NCI-H226 (cell line): ENCODE measurements at places on chromosomes 6 and 20.
A peak's percentile ranks its signal among the peaks of the same experiment; 100 is the strongest.

GRCh38 chr20:64083378-64083803 is 807 bp downstream of the LKAAEAR1 start:
- peak; percentile 72 for DNase-seq

DNA sequence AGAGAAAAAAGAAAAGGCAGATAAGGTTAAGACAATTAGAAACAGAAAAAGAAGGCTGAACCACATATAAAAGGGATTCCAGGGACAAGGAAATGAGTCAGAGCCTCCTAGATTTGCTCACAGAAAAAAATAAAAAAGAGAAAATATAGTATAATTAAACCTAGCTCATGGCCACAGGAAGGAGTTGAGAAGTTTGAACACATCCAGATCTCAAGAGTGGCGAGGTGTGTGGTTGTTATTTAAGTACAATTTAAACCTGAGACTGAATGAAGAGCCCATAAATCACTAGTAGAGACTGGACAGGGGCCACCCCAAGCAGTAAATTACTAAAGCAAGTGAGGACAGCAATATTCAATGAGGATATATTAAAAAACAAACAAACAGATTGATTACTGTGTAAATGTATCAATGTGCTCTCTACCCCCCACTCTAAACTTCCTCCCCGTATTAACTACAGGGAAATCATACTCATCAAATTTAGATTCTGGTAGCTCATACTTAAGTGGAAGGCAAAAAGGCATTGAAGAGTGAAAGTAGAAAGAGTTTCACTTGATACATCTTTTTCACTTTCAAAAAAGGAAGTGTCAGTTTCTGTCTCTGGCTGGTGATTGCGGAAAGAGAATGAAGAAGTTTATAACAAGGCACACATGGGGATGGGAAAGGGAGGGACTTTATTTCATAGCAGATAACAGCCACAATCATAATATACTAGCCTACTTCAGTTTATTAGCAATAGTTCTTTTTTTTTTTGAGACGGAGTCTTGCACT is 49.3 kb upstream of the SCAF8 start:
- peak; percentile 22 for DNase-seq

DNA sequence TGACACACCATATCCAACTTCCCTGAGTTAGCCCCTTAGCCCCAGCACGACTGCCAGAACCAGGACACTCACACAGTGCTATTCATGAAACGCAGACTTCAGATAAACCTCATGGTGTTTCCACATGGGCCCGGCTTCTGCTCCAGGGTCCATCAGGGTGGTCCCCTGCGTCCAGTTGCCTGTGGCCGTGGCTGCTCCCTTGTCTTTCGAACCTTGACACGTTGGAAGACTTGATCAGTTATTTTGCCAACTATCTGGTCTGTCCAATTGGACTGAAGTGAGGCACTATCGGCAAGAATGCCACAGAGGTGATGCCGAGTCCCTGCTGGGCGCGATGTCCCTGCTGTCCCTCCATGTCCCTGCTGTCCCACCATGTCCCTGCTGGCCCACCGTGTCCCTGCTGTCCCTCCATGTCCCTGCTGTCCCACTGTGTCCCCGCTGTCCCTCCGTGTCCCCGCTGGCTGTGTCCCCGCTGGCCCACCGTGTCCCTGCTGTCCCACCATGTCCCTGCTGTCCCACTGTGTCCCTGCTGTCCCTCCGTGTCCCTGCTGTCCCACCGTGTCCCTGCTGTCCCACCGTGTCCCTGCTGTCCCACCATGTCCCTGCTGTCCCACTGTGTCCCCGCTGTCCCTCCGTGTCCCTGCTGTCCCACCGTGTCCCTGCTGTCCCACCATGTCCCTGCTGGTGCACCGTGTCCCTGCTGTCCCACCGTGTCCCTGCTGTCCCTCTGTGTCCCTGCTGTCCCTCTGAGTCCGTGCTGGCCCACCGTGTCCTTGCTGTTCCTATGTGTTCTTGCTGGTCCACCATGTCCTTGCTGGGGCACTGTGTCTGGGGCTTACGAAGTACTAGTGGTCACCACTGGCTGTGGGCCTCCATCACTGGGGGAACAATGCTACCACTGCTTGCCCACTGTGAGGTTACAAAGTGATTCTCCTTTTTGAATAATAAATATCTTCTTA is 251.4 kb downstream of the DLL1 start:
- DNase-seq, result no peak

GRCh38 chr6:797479-798077 is 104.6 kb upstream of the EXOC2 start:
- DNase-seq, result no peak

DNA sequence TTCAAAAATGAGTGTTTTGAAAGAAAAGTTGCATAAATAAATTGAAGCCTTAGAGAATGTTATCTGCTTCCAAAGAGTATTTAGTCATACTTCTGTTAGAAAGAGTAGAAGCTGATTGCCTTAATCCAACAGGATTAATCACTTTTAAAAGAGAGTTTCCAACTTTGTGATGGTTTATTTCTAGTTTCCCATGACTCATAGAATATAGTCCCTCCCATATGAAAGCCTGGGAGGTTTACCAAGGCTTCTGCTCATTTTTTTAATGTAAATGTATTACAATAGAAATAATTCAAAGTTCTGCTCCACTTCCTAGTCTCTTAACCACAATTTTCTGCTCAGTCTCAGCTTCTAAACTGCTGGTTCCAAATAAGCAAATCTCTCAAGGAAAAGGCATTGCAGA is 118.0 kb upstream of the IRAK1BP1 start:
- DNase-seq, result peak; percentile 19

DNA sequence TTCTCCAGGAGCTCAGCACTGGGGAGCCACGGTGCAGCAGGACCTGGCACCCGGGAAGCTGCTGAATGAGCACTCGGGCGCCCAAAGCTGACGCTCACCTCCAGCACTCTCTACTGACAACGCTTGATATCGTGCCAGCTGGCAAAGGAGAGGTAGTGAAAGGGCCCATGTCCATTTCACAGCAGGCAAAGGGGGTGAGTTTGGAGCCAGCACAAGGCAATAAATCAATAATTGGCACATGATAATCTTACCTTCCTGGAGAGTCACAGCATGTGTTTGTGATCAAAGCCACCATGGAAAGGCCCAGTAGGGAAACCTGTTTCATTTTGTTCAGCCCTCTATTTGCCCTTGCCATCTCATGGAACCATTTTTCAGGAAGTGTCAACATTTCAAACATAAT is 23.3 kb upstream of the SMIM26 start:
- DNase-seq, result no peak
